ENCODE measurements at places on chromosomes 2 and 18.
A peak's percentile ranks its signal among the peaks of the same experiment; 100 is the strongest.

GRCh38 chr18:23300231-23300805 is 152.8 kb upstream of the RIOK3 start:
- no peak for DNase-seq

DNA sequence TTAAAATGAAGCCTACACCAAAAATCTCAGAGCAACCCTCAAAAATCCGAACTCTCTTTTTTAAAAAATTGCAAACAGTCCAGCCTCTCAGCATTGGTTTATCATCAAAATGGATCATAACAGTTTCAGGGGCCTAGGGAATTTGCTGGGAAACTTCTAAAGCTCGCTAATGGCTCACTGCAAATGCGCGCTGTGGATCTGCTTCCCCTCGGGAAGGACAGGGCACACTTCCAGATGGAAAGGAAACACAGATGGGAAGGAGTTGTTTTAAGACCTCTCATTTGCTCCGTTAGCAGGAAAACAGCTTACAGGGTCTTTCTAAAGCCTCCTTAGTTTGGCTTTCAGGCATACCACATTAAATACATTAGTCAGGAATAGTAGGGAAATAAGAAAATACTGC is 27.2 kb downstream of the FECH start:
- no peak for DNase-seq

DNA sequence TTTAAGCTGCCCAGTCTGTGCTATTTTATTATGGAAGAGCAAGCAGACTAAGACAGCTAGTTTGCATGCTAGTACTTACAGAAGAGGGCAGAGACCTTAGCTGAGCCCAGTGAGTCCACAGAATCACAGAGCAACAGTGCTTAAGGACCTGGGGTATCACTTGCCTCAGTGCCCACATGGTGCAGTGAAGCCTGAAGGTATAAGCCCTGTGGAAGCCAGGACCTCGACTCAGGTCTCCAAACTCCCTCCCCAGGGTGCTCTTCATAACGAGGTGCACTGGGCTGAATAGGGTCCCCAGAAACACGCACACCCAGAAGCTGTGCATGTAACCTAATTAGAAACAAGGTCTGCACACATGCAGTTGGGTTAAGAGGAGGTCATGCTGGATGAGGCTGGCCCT is 718.1 kb downstream of the GALR1 start:
- DNase-seq: no peak

DNA sequence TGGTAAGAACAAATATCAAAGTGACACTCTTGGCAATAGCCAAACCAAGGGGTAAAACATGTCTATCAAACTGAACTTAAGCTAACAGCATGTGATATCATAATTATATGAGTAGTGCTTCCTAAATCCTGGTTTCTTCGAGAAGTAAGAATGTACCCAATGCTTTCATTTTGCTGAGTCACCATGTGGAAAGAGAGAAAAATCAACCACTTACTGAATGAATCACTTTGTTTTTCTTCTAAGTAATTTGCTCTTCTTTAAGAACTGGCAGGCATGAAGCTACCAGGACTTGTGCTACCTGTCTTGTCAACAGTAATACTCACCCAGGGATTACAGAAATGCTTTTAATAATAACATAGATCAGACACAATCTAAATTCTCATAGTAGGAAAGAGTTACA is 19.0 kb upstream of the DUSP19 start:
- no peak for DNase-seq

DNA sequence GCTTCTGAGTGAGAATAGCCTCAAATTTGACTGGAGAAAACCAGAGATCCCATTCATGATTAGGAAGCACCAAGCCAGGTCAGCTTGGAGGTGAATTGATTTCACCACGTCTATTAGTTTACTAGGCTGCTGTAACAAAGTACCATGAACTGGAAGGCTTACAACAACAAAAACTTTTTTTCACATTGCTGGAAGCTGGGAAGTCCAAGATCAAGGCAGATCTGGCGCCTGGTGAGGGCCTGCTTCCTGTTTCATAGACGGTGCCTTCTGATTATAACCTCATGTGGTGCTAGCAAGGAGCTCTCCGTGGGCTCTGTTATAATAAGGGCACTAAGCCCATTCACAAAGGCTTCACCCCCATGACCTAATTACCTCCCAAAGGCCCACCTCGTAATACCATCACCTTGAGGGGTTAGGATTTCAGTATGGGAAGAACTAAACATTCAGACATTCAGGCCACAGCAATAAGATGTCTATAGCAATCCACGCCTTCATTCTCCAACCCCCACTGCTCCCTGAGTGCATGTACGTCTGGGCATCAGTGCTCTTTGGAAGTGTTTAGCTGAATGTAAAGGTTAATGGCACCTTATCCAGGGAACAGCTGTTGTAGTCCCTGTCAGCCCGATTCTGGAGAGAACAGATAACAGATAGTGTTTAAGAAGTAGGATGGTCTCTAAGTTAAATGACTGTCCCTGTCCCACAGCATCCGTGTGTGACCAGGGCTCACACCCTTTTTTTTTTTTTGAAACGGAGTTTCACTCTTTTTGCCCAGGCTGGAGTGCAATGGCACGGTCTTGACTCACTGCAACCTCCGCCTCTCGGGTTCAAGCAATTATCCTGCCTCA is 89.2 kb downstream of the SOCS6 start:
- no peak for DNase-seq

DNA sequence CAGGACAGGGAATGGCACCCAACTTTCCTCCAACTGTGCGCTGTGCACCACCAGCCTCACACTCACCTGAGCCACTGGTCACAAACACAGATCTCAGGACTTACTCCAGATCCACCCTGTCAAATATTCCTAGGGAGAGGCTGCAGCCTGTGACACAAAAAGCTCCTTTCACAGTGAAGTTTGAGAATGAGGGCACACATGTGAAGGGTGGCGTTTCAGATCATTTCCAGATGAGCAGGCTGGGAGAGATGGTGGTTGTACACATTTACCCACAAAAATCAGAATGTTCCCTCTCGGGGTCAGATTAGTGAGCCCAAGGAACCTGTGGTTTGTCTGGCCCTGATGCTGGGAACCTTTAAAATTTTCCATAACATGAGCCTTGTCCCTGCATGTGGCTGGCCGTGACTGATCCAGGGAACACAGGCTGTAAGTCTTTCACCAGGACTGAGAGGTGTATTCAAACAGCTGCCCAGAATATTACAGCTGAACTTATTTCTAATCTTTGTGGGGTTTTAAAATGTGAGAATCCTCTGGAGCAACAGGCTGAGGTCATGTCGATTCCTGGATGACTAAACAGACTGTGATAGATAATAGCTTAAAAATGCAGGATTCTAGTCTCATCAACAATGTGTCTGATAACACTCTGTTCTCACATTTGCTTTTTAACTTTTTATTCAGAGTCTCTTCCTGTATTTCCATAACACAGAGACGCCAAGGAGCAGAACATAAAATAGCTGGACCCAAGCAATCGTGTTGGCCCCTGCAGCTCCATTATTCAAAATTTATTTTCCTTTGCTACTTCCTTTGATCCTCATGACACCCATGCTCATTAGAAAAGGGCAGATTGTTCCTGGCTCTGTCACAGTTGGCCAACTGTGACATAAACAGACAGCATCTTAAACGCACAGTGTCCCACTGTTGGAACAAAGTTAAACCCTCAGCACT is 35.5 kb downstream of the IL1R2 start:
- DNase-seq: no peak

DNA sequence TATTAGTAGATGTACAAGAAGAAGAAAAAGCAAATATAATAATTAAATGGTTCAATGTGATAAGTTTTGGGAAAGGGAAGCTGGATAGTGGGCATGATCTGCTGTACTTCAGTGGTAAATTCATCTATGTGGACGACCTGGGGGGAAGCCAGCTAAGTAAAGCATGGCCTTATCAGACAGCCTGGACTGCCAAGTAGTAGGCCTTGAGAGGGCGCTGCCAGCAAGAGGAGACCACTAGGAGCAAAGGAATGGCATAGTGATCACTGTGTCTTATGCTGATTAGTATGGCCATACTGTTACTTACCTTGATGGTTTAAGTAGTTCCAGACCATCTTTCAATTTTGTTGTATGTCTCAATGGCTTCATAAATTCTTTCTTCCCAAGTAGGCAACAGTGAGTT is 287.6 kb downstream of the SETBP1 start:
- no peak for DNase-seq

GRCh38 chr2:151472966-151473365 is 63.3 kb downstream of the RIF1 start:
- DNase-seq: no peak

- DNase-seq: no peak
These were observed 156.1 kb downstream of the LDLRAD4 start for GRCh38 chr18:13374468-13375301.

GRCh38 chr2:199762963-199763362 is 88.0 kb downstream of the FTCDNL1 start:
- DNase-seq: no peak

GRCh38 chr2:118295592-118296390 is 207.5 kb downstream of the INSIG2 start:
- no peak for DNase-seq

- no peak for DNase-seq
These were observed 40.8 kb downstream of the USP40 start for GRCh38 chr2:233525791-233526190.

DNA sequence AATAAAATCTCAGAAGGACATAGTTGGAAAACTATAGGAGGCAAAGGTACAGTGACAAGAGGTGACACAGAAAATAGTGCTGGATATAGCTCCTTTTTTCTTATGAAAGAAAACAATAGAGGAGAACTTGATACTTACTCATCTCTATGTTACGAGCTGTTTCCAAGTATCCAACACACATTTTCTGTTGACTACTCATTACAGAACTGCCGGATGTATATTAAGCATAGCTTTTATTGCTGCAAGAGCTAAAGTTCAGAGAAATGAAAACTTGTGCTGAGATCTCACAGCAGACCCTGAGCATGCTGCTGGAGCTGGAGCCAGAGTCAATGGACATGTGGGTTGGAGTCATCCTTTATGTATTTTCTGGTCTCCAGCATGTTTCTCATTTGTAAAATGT is 210.0 kb upstream of the NT5C1B start:
- DNase-seq: no peak

DNA sequence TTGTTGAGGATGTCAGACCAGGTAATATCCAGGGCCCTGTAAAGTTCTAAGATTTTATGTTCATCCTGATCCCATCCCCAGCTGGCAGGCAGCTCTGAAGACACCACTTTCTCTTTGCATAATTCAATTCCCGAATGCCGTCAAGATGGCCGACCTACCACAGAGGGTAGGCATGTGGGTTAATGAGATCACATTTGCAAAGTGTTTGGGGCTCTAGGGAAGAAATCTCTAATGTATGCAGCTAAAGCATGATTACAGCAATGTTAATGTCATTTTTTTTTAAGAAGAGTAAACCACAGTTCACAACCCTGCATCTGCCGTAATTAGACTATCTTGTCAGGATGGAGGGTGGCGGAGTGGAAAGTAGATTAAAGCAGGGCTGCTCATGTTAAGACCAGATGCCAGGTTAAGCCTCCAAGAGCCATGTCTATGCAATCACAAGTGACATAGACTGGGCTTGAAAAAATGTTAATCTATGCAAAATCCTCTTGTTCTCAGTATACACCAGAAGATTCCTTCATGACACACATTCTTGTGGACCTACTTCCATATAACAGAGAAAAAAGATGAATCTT is 131.4 kb downstream of the ALK start:
- no peak for DNase-seq

GRCh38 chr2:159322419-159322818 is 35.9 kb upstream of the WDSUB1 start:
- no peak for DNase-seq

DNA sequence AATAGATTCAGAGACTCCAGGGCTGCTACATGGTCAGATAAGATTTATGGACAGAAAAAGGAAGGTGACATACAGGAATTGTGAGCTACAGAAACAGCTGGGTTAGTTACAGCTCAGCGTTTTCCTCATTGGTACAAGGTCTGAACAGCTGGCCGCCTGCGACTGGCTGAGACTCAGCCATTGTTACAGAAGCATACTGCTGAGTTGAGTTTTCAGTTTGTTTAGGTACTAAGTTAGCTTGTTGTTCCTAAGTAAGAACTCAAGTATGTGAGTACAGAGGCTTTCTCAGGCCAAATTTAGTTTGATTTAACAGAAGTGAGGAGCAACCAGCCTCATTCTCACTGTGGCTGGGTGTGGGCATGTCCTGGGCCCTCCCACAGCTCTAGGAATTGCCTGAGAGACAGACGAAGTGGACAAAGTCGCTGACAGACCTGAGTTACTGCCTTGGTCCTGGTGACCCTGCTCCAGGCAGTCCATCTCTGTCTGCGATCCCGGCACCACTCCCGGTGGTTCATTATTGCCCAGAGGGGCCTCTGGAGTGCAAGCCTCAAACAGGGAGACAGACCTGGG is 27.8 kb upstream of the RHOB start:
- DNase-seq: no peak

GRCh38 chr18:78505851-78506461 is 473.7 kb upstream of the SALL3 start:
- DNase-seq: no peak

DNA sequence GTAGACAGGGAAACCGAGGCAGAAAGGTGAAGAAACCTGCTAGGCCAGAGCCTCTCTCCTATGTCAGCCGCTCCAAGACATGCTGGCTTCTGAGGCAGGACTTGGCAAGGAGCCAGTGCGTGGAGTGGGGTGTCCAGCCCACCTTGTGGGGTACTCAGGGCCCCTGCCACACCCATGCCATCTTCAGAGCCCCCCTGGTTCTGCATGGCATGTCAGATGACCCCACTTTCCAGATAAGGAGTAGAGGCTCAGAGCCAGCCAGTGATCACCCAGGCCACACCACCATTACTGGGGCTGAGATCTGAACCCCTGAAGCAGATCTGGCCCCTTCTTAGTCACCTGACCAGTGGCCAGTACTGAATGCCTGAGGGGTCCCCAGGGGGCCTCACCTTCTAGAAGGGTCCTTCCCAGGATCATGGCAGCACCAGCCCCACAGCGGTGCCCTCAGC is 14.7 kb downstream of the CROCC2 start:
- peak; percentile 1 for DNase-seq

GRCh38 chr2:68158134-68158447 is 403 bp downstream of the PNO1 start:
- DNase-seq: no peak

GRCh38 chr2:218129458-218130135 is 3.8 kb downstream of the CXCR2 start:
- DNase-seq: no peak

DNA sequence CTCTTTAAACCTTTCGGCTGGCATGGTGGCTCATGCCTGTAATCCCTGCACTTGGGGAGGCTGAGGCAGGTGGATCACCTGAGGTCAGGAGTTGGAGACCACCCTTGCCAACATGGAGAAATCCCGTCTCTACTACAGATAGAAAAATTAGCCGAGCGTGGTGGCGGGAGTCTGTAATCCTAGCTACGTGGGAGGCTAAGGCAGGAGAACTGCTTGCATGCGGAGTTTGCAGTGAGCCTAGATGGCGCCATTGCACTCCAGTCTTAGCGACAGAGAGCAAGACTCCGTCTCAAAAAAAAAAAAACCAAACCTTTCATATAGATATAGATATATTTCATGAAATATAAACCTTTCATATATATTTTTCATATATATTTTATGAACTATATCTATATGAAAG is 864.7 kb downstream of the TRIB2 start:
- DNase-seq: no peak

DNA sequence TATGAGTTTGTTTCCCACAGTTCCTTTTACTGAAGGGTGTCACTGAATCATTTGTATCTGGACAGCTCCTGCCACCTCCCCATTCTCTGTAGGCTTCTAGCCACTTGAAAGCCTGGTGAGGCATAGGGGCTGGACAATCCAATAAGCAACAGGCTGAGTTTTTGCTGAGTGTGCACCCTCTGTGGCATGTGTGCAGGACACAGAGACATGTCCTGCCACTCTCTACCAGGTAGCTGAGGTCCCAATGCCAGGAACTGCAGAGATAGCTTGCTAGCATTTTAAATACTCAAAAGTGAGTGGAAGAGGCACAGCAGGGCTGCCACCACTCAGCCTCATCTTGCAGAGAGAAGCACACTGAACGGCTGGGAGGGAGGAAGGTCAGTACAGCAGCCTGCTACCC is 77.2 kb upstream of the TFCP2L1 start:
- DNase-seq: no peak
